ENCODE measurements at places on chromosomes 1 and 21. TPM values are rescaled to one million over a fixed set of nuclear protein-coding genes. Genes with fewer than 3 reads are reported as not detected.

KRTAP7-1 gene
- not detected for total RNA-seq

PEX11B gene
- total RNA-seq: 35.5 TPM

NMNAT2 gene
- 34.2 TPM for total RNA-seq

- DNase-seq: no peak
Observed at GRCh38 chr1:211734359-211734758, 58.9 kb upstream of the NEK2 start.

- no peak for DNase-seq
Observed at GRCh38 chr1:235468970-235469369, 35.3 kb downstream of the B3GALNT2 start.

GRCh38 chr1:180881806-180882509 lies 30.7 kb upstream of the KIAA1614 start:
- DNase-seq: peak; percentile 48

DNA sequence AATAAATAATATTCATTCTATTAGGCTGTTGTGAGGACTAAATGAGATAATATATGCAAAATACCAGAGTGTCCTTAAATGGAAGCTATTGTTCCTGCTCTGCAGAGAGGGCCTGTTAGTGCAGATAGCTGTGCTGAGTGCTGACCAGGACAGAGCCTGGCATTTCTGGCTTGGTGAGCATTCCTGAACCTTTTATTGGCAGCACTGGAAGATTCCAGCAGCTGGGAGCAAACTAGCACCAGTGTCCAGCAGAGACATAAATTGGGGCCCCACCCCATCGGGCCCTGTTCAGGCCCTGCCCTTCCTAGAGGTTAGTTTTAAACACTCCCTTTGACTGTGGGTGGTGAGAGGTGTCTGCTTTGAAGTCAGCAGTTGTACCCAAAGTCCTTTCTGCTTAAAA lies 85.9 kb upstream of the GADD45A start:
- no peak for DNase-seq

DNA sequence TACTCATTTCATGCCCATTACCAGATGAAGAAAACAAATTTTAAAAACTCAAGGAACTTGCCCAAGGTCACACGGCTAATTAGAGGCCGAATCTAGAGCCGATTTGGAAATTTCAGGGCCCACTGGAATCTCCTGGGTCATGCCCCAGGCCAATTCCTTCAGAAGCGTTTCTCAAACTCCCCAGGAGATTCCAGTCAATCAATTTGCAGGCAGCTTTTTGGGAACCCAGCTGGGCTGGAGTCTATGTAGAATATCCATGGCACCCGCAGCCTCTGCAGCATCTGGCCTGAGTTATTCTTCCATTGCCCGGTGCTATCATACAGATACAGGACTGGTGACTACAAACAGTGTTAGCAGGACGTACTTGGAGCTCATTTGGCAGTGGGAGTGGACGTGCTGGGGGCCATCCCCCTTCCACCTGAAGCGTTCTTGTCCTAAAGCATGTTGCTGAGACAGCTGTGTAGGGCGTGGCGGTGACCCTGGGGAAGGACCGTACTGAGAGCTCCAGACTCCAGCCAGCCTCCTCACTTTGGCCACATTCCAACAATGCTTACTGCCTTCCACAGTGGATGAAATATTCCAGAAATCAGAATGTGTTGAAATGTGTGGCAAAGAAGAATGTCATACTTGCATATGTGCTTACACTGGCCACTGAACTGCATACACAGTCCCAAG lies 38.3 kb downstream of the ABCG1 start:
- DNase-seq: no peak
